ENCODE measurements at places on chromosomes 2 and 18. TPM values are rescaled to one million over a fixed set of nuclear protein-coding genes. Genes with fewer than 3 reads are reported as not detected.

The TSPYL6 gene
- not detected for total RNA-seq

DNA sequence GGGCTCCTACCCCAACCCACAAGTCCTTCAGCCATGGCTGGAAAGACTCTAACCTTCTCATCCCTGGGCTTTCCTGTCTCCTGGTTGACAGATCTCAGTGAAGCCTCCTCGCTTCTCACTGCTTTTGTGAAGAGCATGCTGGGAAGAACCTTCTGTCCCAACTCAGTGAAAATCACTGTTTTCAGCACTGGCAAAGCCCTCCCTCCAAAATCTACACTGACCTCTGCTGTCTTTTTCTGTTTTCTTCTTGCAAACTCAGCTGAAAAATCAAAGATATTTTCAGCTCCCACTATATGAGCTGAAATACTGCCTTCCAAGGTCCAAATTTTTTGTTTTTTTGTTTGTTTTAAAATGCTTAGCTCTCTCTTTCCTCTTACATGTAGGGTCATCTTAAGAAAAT lies 266.3 kb upstream of the AGAP1 start:
- DNase-seq: no peak

GRCh38 chr2:238501311-238501710 lies 74.6 kb downstream of the ASB1 start:
- no peak for DNase-seq

- DNase-seq: no peak
These were observed 64.5 kb downstream of the ATP9B start for GRCh38 chr18:79133724-79134123.

- no peak for DNase-seq
These were observed 69.1 kb upstream of the AFF3 start for GRCh38 chr2:100211521-100211920.

GRCh38 chr2:9261231-9261883 lies 54.7 kb downstream of the ASAP2 start:
- DNase-seq: no peak
